ENCODE measurements at places on chromosomes 4 and X. TPM values are rescaled to one million over a fixed set of nuclear protein-coding genes. Genes with fewer than 3 reads are reported as not detected.

Gene AIMP1
- total RNA-seq: 69.5 TPM

Gene RHOH
- total RNA-seq: 74.7 TPM

Gene CT47B1
- total RNA-seq: not detected

Gene PIN4
- 2.3 TPM for total RNA-seq

Gene SSX4B
- total RNA-seq: not detected

Gene PABPC4L
- total RNA-seq: not detected

Gene VSIG1
- 2.1 TPM for total RNA-seq

Gene FRAS1
- total RNA-seq: not detected

Gene LRCH2
- total RNA-seq: not detected

Gene H2BW2
- total RNA-seq: not detected

Gene COL4A5
- total RNA-seq: not detected

- DNase-seq: no peak
These were observed 49.6 kb downstream of the GRIA2 start for GRCh38 chr4:157270108-157270507.

DNA sequence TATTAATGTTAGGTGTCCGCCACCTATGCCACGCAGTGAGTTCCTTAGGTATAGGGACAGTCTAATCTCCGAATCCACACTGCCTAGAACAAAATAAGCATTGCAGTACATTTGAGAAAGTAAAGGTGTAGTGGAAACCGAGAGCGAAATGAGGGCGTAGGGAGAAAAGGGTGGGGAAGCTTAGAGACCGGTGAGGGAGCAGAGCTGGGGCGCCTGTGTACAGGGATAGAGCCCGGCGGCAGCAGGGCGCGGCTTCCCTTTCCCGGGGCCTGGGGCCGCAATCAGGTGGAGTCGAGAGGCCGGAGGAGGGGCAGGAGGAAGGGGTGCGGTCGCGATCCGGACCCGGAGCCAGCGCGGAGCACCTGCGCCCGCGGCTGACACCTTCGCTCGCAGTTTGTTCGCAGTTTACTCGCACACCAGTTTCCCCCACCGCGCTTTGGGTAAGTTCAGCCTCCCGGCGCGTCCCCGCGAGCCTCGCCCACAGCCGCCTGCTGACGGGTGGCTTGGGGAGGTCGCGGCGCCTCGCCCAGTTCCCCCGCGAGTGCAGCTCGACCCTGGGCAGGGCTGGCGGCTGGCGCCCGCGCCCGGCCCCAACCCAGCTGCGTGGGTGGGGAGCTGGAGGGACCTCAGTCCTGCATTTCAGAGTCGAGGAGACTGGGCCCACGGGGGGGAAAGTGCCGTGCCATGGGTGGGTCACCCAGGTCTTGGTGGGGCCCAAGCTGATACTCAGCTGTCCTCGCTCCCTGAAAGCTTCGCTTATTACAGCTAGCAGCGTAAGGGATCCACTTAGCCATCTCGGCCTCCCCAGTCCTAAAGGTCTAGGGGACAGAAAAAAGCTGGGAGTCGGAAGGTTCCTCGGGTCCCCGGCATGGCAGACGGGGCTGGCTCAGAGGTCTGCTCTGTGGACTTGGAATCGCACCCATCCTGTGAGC lies at the start of gene ANXA3:
Gene ANXA3 (plus strand): TSS at position 351 of the 932 bp plus-strand sequence. CDS start 2,704 bp downstream, outside the sequence.
- DNase-seq: peak; percentile 47

GRCh38 chr4:52102587-52102986 lies 51.5 kb downstream of the SPATA18 start:
- DNase-seq: no peak

- DNase-seq: no peak
These were observed 28.4 kb downstream of the SLAIN2 start for GRCh38 chr4:48369771-48370170.

- no peak for DNase-seq
These were observed 41.1 kb downstream of the BMPR1B start for GRCh38 chr4:94798808-94799207.

DNA sequence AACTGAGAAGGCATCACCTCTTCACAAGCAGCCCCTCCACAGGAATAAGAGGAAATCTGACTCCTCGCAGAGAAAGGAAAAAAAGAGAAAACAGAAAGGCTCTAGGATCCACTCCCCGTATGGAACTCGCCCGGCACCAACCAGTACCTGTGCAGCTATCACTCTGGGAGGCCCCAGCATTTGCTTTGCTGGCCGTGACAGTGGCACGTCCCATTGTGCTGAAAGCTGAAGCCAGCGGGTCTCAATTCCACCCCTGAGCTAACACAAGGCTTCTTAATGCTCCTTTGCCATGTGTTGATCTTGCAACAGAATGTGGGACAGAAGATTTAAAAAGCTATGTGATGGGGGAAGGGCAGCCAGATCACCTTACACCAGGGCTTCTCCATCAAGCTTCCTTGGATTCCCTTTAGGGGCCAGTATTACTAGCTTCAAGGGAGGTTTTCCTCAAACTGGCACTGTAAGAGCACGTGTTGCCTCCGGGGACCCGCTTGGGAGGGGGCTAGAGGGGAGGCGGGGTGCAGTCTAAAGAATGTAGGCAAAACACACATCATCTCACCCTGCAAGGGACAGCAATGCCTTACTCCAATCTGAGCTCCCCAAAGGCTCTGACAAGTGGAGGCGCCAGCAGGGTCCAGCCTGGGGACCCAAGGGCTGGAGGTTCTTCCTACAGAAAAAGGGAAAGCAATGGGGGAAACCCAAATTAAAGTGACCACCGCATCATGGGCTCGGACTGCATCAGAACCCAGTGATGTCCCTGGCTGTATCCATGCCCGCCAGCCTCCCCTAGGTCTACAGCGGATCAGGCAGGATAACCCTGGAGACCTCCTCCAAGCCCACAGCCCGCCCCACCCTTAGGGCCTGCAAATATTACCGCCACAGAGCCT lies 1.2 kb downstream of the USP46 start:
- no peak for DNase-seq

DNA sequence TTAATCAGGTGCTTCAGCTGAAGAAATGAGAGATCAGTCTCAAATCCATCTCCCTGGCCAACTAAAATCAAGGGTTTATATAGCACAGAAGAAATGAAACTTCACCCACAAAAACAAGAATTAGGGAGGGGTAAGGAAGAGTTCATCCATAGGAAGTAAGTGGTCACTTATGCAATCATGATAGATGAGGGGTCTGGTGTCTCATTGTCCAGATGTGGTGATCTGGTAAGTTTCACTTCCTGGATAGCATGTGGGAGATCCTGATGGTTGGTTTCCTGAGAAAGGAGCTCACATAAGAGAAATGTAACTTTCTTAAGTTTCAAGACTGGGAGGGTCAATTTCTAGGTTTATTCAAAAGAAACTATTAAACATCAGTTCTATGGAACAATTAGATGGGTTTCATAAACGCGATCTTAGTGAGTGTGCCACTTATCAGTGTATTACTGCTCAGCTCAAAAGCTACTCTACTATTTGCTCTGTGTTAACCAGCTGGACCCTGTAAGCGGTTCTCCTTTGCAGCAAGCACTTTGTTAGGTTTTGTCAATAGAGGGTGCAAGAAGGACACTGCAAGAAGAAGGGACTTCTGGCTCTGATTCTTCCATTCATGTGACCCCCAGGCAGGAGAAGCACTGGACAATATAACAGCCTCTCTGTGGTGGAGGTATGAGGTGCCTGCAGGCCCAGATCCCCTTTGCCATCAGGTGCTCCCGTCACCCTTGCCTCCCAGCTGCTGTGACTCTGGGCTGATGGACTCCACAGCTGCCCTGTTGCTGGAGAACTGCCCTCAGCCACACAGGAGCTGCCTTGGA lies 35.4 kb upstream of the HPSE start:
- no peak for DNase-seq

GRCh38 chr4:118357601-118358000 lies 4.8 kb upstream of the PRSS12 start:
- no peak for DNase-seq

- no peak for DNase-seq
These were observed 120.3 kb downstream of the ARHGAP24 start for GRCh38 chr4:85595098-85595775.

- no peak for DNase-seq
These were observed 74.4 kb downstream of the RPS3A start for GRCh38 chr4:151173871-151174270.

DNA sequence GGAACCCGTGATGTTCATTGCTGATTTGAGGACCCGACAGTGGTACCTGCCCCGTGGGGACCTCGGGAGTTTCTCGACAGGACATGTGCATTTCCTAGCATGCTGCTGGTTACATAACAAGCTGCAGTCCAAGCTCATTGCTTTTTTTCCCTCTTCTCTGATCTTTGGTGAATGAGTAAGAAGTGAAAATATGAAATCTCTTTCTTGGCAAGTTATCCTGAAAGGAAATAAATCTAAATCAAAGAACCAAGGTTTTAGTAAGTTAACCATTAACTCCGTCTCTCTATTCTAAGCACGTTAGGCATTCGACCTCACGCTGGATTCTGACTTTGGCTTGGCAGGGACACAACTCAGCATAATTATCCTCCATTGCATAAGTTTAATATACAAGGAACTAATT lies 86.6 kb downstream of the STK32B start:
- DNase-seq: no peak

DNA sequence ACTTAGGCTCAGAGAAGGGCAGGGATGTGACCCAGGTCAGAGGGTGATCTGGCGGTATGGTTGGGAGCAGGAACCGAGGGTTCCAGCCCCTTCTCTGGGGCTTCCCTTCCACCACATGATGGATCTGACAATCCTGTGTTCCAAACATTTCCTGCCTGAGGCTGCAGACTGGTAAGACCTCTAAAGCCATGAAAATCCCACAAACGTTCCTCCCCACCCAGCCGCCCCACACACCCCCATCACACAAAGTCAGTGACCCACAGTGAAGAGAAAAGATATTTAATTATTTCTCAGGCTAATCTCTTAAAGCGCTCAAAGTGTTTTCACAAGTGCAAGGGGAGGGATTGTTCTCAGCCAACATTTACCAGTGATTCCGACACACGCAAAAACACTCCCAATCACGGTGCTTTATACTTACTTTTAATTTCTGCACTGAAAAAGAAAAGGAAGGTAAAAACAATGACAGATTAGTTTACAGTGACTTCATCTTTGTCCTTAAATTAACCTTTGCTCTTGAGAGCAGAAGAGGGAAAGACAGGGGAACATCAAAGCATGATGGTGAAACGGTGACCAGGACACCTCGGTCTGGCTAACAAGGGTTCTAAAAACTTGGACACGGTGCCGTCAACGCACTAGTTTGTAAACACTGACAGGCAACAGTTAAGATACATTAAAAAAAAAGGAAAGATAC lies 42.4 kb downstream of the WDR1 start:
- no peak for DNase-seq

- DNase-seq: no peak
These were observed 3.7 kb downstream of the C4orf54 start for GRCh38 chr4:99653916-99654315.

GRCh38 chr4:121597346-121597934 lies 99.3 kb downstream of the ANXA5 start:
- DNase-seq: peak; percentile 54

DNA sequence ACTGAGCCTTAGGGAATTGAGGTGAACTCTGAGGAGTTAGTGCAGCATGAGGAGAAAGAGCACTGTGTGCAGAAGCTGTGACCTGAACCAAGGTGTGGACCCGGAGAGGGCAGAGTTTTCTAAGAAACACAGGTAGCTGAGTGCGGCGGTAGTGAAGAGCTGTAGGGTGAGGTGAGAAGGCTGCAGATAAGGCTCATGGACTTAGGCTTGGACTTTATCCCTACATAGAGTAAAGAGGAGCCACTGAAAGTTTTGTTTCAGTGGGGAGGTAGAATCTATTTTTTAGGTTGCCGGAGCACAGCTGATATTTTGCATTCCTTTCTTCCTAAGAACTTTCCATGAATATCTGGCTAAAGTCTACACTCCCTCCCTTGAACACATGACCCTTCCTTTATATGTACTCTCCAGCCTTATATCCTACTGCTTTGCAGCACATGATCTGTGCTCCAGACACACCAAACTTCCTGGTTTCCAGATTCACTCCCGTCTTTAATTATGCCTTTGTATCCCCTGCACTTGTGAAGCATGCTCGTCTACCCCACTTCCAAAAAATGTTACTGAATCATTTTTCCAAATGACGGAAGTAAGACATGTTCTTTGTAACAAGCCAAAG lies 10.6 kb upstream of the PGRMC2 start:
- DNase-seq: no peak

- no peak for DNase-seq
These were observed 177.3 kb downstream of the PABPC4L start for GRCh38 chr4:134024251-134024650.

DNA sequence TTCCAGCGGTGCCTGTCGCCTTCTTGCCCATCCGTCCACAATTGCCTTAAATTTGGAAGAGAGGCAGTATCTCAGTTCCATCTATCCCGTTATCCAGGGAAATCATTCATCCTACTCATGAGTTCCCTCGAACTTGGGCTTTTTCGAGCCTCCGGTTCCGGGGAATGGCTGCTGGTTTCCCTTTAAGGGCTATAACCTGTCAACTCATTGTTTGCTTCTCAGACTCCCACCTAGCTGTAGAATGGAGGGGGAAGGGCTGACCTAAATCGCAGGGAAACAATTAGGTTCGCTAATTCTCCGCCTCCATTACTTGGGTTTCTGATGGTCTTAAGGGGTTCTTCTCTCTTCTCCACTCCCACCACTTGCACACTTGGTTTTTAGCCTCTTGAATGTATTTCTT lies 1.2 kb downstream of the UCHL1 start:
- no peak for DNase-seq

DNA sequence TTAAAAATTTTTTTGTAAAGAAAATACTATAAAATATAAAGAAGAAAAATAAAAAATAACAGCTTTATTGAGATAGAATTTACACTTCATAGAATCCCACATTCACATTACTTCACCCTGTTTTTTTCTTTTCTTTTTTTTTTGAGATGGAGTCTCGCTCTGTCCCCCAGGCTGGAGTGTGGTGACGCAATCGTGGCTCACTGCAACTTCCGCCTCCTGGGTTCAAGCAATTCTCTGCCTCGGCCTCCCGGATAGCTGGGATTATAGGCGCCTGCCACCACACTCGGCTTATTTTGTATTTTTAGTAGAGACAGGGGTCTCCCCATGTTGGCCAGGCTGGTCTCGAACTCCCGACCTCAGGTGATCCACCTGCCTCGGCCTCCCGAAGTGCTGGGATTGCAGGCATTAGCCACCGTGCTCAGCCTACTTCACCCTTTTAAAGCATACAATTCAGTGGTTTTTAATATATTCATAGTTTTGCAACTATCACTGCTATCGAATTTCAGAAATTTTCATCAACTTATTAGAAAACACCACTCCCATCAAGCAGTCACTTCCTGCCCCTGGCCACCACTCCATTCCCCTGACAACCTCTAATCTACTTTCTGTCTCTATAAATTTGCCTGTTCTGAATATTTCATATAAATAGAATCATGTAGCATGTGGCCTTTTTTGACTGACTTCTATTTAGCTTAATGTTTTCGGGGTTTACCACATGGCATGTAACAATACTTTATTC lies 48.7 kb downstream of the TMEM131L start:
- DNase-seq: no peak

- no peak for DNase-seq
These were observed 1162.1 kb downstream of the RAPGEF2 start for GRCh38 chr4:160265014-160265413.

- DNase-seq: no peak
These were observed 241.1 kb downstream of the ANTXR2 start for GRCh38 chr4:79831701-79832514.

DNA sequence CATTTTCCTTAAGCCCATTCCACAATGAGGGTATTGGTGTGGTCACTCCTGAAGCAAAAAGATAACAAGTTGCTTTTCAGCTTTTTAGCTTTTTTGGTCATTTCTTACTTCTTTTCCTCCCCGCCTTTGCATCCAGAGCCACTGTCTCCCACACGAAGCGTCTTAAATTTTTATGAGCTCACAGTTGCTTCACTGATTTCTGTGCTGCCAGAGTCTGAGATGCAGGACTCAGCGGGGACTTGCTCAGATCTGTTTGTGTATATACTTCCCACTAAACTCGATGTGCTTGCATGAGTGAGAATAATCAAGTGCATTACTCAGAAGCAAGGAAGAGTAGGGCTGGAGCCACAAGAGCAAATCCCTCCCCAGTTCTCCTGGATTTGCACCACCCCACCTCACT lies 80.2 kb upstream of the FHL1 start:
- no peak for DNase-seq

All from activated CD4-positive, alpha-beta T cell treated with anti-CD3 and anti-CD28 coated beads for 36 hours (primary cell).